ENCODE measurements at places on chromosomes 7 and 10.

DNA sequence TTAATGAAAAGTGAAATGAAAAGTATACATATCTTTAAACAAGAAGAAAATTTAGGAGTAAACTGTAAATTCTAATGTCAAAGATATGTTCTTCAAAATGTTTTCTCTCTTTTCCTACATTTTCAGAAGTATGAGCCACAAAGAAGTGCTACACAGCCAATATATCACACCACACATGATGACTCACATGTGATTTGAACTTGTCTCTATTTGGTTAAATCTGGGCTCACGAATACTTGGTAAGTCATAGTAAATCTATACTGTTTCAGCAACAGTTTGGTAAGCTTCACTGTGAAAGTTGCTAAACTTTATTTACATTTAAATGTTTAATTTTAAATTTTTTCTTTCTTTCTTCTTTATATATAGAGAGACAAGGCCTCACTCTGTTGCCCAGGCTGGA lies 380.6 kb upstream of the IGFBP3 start:
- DNase-seq = no peak

DNA sequence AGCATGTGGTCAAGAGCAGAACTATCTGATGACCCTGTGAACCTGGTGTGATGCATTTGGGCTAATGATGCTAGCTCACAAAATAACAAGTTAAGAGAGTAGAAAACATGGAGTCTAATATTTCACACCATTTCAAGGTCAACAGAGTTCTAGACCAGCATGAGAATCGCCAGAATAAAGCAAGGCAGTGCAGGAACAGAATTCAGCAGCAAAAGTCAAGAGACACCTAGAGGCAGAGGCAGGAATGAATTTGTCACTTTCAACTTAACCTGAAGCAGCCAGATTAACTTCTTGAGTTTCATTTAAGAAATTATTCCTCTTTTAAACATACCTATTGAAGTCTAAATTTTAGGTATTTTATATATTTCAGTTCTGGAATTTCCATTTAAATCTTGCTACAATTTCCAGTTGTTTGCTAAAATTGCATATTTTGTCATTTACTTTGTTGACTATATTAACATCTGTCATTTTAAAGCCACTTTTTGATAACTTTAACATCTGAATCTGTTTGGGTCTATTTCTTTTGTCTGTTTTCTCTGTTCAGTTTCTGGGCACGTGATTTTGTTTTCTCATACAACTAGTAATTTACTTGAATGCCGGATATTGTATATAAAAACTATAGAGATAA lies 44.2 kb upstream of the PRSS58 start:
- DNase-seq = no peak

- DNase-seq = peak; percentile 9
These were observed 461 bp upstream of the FIGNL1 start for GRCh38 chr7:50450590-50451032.

GRCh38 chr7:113071465-113071864 lies 15.2 kb downstream of the GPR85 start:
- no peak for DNase-seq

DNA sequence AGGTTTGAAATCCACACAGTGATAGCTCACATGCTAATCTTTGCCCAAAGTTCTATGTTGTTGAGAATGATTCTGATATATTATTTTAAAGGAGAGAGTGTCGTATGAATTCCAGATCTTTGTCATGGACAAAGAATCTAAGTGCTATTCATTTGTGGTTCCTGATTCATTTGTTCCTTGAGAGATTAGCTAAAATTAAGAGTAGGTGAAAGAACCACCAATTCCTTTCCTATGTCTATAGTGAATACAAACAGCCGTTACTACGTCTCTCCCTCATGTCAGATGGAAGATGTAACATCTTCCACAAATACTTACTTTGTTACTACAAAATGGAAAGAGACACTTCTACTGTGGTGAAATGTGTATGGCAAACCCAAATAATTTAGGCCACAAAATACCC lies 3.3 kb upstream of the PLXDC2 start:
- no peak for DNase-seq

DNA sequence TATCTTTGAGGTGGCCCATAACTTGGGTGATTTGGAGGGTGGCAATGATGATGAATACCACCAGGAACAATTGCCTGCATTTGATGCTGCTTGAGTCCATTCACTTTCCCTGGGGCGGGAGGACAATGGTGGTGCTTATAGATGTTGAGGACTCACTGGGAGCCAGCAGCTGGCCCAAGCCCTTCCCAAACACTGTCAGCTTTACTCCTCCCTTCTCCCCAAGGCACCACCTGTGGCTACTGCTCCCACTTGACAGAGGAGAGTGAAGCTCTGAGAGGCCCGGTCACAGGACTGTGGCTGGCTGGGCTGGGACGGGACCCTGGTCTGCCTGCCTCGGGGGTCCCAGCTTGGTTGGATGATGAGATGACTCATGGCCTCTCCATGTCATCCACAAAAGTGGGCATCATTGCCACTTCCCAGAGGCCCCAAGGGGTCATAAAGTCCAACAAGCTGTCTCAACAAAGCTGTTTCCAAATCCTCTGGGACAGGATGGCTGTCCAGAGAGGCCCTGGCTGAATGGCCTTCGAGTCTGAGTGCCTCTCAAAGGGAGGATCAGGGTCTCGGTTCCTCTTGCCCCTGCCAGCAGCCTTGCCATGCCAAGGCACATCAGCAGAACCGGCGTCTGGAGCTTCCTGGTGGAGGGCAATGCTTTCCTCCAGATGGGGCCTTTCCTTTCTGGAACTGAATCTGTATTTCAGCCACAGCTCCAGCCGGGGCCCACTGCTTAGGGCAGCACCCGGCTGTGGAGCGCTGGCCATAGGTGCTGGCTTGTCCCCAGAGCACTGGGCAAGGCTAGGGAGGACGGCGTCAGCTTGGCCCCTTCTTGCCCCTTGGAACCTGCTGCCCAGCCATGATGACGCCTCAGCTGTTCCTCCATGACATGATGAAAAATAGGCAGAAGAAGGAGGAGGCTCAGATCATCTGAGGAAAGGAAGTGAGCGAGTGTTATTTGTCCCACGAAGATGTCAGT lies 47.0 kb upstream of the PLEKHA1 start:
- DNase-seq = no peak

- DNase-seq = no peak
These were observed 250.8 kb downstream of the KCNMA1 start for GRCh38 chr10:77386838-77387237.

- DNase-seq = peak; percentile 32
These were observed 51.2 kb upstream of the GTF2I start for GRCh38 chr7:74606101-74606908.

DNA sequence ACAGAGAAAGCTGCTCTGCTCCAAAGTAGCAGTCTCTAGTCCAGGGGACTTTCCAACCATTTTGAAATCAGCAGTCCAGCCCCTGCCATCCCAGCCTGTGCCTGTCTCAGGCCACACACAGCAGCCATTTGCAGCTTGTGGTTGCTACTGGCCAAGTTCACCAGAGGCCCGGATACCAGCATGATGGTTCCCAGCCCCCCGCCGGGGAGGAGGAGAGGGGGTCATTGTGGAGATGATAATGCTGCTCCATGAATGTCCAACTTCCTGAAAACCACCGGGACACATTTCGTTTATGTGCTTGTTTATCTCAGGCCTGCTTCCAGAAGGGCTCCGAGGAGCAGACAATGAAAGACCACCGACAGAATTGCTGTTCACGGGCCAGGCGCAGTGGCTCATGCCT lies 160.0 kb downstream of the UBE2H start:
- DNase-seq = no peak

GRCh38 chr7:93047514-93048099 lies 70.2 kb downstream of the SAMD9 start:
- no peak for DNase-seq

DNA sequence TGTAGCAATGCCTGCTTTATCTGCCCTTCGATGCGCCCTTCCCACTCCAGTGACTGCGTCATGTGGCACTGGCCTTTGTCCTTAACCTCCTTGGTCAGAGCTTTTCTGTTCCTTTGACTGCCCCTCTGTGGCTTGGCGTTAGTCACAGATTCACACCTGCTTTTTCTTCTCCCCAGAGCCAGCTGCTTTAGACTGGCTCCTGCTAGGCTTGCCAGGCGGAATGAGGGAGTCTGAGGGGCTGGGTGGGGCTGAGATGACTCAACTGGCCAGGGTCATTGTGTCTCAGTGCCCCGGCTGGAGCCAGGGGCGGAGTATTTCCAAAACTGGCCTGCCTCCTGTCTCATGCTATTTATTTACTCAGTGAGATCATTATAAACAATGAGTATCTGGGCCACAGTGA lies 194.1 kb downstream of the EMX2 start:
- no peak for DNase-seq

DNA sequence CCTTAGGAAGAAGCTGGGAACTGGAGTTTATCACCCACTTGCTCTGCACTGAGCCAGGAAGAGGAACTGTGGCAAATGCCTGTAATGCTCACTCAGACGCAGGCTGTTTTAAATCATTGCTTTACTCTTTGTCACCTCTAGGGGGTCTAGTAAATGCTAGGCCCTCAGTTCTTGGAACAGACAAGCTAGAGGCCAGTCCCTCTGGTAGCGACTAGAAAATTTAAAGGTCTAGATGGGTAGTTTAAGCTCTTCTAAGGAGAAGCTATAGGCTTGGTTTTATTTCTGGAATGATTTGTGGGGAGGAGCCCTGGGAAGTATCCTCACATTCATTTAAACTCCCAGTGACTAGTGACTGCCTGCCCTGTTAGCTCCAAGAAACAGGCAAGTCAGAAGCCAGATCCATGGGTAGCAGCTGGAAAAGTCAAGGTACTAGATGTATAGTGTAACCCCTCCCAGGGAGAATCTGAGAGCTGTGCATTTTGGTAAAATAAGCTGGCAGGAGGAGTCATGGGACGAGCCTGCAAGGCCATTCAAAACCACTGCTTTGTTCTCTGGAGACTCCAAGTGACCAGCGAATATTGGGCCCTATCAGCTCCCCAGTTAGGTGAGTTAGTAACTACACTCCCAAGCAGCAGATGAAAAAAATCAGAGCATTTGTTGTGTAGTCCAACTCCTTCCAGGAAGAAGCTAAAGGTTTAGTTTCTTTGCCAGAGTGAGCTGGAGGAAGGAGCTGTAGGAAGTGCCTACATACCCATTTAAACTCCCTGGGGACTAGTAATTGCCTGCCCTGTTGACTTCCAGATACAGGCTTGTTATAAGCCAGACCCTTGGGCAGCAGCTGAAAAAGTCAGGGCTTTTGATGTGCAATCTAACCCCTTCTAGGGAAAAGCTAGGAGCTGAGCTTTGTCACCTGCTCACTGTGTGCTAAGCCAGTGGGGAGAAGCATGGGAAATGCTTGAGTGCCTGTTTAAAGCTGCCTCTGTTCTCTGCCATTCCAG lies 68.9 kb downstream of the DYNC1I1 start:
- no peak for DNase-seq

- no peak for DNase-seq
These were observed 498.6 kb downstream of the SH2D4B start for GRCh38 chr10:81036257-81036656.

GRCh38 chr7:86094166-86094669 lies 549.5 kb upstream of the GRM3 start:
- DNase-seq = no peak

Data from activated T-helper 9 cell treated with anti-CD3 and anti-CD28 coated beads, Interleukin-2, amount 50 U/mL, for 16 hours (primary cell).